ENCODE measurements at places on chromosomes 2 and 18.

DNA sequence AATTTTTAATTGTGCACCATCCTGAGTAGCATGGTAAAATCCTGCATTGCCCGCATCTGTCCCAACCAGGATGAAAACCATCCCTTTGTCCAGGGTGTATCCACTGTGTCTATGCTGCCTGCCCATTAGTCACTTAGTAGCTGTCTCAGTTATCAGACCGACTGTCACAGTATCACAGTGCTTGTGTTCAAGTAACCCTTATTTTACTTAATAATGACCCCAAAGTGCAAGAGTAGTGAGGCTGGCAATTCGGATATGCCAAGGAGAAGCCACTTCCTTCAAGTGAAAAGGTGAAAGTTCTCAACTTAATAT lies 8.8 kb downstream of the ITSN2 start:
- no peaks in the 10 kb centered on the region for H3K27me3 ChIP-seq
- H3K4me3 ChIP-seq, result no peak overlapping the region
- no peak overlapping the region for H3K27ac ChIP-seq

DNA sequence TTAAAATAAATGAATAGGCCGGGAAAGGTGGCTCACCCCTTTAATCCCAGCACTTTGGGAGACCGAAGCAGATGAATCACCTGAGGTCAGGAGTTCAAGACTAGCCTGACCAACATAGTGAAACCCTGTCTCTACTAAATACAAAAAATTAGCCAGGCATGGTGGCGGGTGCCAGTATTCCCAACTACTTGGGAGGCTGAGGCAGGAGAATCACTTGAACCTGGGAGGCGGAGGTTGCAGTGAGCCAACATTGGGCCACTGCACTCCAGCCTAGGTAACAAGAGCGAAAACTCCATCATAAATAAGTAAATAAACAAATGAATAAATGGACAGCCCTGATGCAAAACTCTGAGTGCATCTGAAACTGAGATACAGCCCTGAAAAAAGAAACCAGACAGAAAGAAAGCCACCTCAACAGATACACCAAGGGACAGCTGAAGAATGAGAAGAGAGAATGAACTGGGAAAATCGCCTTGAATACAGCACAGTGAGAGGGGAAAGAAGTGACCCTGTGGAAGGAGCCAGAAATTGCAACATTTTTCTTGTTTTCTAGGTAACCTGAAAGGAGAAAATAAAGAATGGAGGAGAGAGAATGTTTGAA lies 64.4 kb downstream of the TRABD2A start:
- no peak overlapping the region for H3K4me3 ChIP-seq
- no peak overlapping the region for H3K27ac ChIP-seq
- no peaks in the 10 kb centered on the region for H3K27me3 ChIP-seq
- DNase-seq, result no peak
- H3K4me1 ChIP-seq, result no peaks in the 10 kb centered on the region
- no peaks in the 10 kb centered on the region for H3K36me3 ChIP-seq

GRCh38 chr18:8984131-8984721 lies 118.3 kb upstream of the NDUFV2 start:
- H3K27me3 ChIP-seq, result no peaks in the 10 kb centered on the region
- no peaks in the 10 kb centered on the region for H3K4me1 ChIP-seq
- no peaks in the 10 kb centered on the region for H3K36me3 ChIP-seq

- no peak for DNase-seq
- H3K36me3 ChIP-seq, result no peaks in the 10 kb centered on the region
- no peaks in the 10 kb centered on the region for H3K27me3 ChIP-seq
These were observed 52.7 kb upstream of the TMEM17 start for GRCh38 chr2:62558743-62559142.

DNA sequence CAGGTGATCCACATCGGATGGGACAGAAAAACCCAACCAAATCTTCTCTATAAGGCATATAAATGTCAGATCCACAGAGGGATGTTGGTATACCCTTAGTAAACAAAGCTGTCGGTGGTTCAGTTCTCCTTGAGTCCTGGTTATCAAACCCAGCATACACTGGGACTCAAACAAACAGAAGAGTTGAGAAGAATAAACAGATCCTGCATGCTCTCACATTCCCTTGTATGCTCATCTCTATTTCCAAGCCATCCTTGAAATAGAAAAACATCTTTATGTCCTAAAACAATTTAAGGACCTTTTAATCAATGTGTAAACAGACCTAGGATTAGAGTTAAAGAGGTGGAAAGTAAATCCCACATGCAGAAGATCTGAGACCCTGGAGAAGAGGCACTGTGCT lies 19.8 kb upstream of the HK2 start:
- no peaks in the 10 kb centered on the region for H3K27me3 ChIP-seq
- DNase-seq, result peak; percentile 21
- no peak overlapping the region for H3K27ac ChIP-seq
- no peak overlapping the region for H3K4me3 ChIP-seq
- H3K4me1 ChIP-seq, result no peaks in the 10 kb centered on the region

GRCh38 chr2:126614524-126615227 lies 41.3 kb upstream of the GYPC start:
- no peak overlapping the region for H3K4me3 ChIP-seq
- H3K36me3 ChIP-seq, result no peaks in the 10 kb centered on the region
- no peaks in the 10 kb centered on the region for H3K4me1 ChIP-seq
- H3K27me3 ChIP-seq, result no peaks in the 10 kb centered on the region
- DNase-seq, result no peak
- H3K27ac ChIP-seq, result no peak overlapping the region

DNA sequence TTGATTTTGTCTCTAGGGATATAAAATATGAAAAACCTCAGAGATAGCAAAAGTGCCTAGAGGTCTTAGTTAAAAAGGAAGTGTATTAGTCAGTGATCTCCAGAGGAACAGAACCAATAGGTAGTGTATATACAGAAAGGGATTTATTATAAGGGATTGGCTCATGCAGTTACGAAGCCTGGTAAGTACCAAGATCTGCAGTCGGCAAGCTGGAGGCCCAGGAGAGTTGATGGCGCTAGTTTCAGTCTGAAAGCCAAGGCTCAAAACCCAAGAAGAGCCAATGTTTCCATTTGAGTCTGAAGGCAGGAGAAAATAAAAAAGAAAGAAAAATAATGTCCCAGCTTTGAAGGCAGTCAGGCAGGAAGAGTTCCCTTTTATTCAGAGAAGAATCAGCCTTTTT lies 93.3 kb downstream of the COLEC12 start:
- H3K27ac ChIP-seq, result no peak overlapping the region
- no peaks in the 10 kb centered on the region for H3K4me1 ChIP-seq
- no peak overlapping the region for H3K4me3 ChIP-seq
- DNase-seq, result no peak

DNA sequence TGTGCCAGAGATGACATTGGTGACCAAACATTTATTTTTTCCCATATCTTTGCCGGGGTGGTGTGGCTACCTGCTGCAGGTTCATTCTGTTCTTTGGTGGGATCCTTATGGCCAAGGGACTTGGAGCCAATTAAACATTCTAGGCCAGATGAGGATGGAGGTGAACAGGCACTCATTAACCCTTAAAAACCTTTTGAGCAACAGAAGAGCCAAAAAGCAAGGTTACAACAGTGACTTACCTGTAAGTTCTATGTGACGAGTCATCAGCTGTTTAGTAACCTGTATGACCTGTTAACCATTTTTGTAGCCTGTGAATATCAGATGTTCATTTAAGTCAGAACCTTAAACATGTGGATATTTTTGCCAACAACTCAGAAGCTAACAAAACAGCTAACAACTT lies 105.6 kb downstream of the XRCC5 start:
- H3K27ac ChIP-seq, result no peak overlapping the region
- no peak overlapping the region for H3K4me3 ChIP-seq
- DNase-seq, result no peak
- H3K4me1 ChIP-seq, result no peaks in the 10 kb centered on the region
- no peaks in the 10 kb centered on the region for H3K36me3 ChIP-seq
- no peaks in the 10 kb centered on the region for H3K27me3 ChIP-seq

GRCh38 chr2:238488347-238488826 lies 61.7 kb downstream of the ASB1 start:
- H3K4me3 ChIP-seq, result no peak overlapping the region
- H3K27ac ChIP-seq, result no peak overlapping the region
- no peaks in the 10 kb centered on the region for H3K4me1 ChIP-seq
- no peaks in the 10 kb centered on the region for H3K36me3 ChIP-seq
- DNase-seq, result no peak

DNA sequence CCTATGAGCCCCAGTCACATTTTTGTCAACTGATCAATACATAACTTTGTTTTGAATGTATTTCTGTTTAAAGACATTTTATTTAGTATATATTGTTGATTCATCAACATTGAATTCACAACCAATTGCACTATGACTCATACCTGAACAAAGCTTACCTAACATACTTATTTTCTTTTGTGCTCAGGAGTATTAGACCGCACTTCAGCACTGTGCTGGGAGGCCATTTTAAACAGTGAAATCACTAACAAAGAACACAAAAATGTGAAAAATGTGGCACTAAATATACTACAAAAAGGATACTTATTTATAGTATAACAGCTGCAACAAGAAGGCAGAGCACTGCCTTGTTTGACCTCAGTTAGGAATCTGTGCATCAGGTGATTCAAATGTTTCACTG lies 12.4 kb upstream of the IFIH1 start:
- no peak overlapping the region for H3K4me3 ChIP-seq
- no peaks in the 10 kb centered on the region for H3K27me3 ChIP-seq
- no peak overlapping the region for H3K27ac ChIP-seq

DNA sequence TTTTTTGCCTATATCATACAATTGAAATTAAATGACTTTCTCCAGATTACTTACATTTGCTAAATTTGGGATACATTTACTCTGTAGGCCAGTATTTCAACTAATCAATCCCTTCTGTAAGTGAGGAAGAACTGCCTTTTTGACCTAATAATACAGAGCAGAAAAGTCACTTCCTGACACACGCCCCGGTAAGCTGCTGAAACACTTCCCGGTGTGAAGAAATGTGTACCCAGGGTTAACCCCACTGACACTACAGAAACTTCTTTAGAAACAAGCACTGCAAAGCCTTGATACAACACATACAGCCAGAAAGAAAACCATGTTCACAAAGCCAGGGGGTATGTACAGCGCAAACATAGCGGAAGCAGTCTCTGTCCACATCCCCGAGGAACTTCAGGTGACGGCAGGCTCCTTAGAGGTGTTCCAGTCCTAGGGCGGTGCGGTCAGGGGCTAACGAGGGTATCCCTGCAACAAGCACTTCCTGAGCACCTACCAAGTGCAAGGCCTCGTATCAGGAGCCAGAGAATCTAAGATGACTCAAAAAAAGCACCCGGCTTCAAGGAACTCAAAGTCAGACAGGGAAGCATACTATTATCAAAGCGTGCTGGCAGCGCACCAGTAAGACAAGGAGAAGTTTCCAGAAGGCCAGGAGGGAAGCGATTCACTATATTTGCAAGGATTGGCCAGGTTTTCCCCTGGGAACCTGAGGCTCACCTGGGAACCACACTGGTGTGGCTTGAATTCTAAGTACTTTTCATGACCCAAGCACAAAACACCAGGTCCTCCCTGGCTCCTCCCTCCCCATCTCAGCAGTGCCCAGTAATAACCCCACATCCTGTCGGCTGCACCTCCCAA lies 46.6 kb downstream of the ZNF516 start:
- H3K36me3 ChIP-seq, result no peaks in the 10 kb centered on the region
- DNase-seq, result peak; percentile 58
- H3K27me3 ChIP-seq, result no peaks in the 10 kb centered on the region
- H3K27ac ChIP-seq, result no peak overlapping the region
- no peak overlapping the region for H3K4me3 ChIP-seq

DNA sequence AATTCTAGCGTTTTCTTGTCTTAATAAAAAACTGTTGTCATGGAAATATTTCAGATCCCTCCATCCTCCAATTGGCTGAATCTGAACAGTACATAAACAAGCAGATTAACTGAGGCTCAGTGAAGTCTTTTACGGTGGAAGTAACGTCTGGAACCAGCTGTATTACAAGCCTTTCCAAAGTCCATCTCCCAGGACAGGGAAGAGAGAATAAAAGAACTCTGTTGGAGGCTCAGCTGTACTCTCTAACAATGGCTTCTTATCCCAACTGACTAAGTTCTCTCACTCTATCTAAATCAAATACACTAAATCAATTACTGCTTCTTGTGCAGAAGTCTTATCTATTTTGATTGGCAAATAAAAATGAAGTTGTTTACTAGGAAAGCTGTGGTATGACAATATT lies 19.9 kb upstream of the NEDD4L start:
- H3K36me3 ChIP-seq, result no peaks in the 10 kb centered on the region
- no peak overlapping the region for H3K27ac ChIP-seq
- H3K4me3 ChIP-seq, result no peak overlapping the region
- H3K27me3 ChIP-seq, result no peaks in the 10 kb centered on the region

DNA sequence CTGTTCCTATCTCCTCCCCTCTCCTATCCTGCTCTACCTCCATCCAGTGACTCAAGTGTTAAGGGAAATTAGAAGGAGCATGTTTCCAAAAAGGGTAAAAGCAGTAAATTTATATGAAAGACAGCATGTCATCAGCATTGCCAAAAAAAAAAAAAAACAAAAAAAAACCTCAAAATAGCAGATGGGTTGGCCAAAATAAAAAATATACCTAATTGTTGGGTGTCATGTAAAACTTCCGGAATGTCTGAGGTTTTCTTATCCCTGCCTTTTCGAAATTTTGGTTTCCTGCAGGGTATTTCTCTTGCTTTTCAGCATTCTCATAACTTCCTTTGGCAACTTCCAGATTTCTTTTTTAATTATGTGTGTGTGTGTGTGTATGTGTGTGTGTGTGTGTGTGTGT lies 241.6 kb upstream of the FN1 start:
- H3K27ac ChIP-seq, result no peak overlapping the region
- DNase-seq, result no peak
- H3K4me1 ChIP-seq, result no peaks in the 10 kb centered on the region
- H3K4me3 ChIP-seq, result no peak overlapping the region

DNA sequence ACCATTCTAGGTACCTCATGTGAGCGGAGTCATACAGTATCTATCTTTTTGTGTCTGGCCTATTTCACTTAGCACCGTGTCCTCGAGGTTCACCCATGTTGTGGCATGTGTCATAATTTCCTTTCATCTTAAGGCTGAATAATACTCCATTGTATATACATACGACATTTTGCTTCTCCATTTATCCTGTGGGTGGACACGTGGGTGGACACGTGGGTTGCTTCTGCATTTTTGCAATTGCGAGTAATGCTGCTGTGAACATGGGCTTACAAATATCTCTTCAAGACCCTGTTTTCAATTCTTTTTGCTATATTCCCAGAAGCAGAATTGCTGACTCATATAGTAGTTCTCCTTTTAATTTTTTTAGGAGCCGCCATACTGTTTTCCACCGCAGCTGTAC lies 243.6 kb upstream of the EPAS1 start:
- peaks cover 8% of the 10 kb centered on the region for H3K4me1 ChIP-seq
- H3K36me3 ChIP-seq, result no peaks in the 10 kb centered on the region
- H3K27me3 ChIP-seq, result no peaks in the 10 kb centered on the region
- no peak overlapping the region for H3K4me3 ChIP-seq
- no peak overlapping the region for H3K27ac ChIP-seq
- no peak for DNase-seq

GRCh38 chr2:48983551-48983950 lies 170.8 kb downstream of the FSHR start:
- H3K27ac ChIP-seq, result no peak overlapping the region
- no peaks in the 10 kb centered on the region for H3K27me3 ChIP-seq
- no peaks in the 10 kb centered on the region for H3K36me3 ChIP-seq
- H3K4me1 ChIP-seq, result no peaks in the 10 kb centered on the region
- no peak for DNase-seq

GRCh38 chr2:45543257-45543656 lies 67.8 kb downstream of the SRBD1 start:
- H3K4me1 ChIP-seq, result no peaks in the 10 kb centered on the region
- no peak overlapping the region for H3K4me3 ChIP-seq
- no peaks in the 10 kb centered on the region for H3K27me3 ChIP-seq
- no peak overlapping the region for H3K27ac ChIP-seq
- no peak for DNase-seq

Data from right atrium auricular region (tissue), 2 donors.